ENCODE measurements at places on chromosomes 3 and 15.

- no peak for DNase-seq
Observed at GRCh38 chr3:170508839-170509238, 77.0 kb downstream of the SLC7A14 start.

DNA sequence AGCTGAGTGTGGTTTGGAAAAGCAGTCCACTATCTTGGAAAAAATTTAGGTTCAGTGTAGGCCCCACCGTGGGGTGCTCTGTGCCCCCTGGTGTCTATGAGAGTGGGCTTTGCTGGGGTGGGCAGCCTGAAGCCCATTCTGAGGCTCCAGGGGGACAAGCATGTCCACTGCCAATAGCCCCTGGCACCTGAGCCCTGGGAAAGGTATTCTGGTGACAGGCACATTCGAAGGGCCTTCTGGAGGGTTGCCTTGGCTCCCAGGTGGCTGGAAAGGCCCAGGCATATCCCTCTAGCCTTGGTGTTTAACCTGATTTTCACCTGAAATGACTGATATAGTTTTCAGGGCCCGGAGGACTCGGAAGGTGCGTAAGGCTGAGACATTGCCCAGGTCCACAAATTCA lies 36.1 kb downstream of the SCN5A start:
- DNase-seq: no peak

DNA sequence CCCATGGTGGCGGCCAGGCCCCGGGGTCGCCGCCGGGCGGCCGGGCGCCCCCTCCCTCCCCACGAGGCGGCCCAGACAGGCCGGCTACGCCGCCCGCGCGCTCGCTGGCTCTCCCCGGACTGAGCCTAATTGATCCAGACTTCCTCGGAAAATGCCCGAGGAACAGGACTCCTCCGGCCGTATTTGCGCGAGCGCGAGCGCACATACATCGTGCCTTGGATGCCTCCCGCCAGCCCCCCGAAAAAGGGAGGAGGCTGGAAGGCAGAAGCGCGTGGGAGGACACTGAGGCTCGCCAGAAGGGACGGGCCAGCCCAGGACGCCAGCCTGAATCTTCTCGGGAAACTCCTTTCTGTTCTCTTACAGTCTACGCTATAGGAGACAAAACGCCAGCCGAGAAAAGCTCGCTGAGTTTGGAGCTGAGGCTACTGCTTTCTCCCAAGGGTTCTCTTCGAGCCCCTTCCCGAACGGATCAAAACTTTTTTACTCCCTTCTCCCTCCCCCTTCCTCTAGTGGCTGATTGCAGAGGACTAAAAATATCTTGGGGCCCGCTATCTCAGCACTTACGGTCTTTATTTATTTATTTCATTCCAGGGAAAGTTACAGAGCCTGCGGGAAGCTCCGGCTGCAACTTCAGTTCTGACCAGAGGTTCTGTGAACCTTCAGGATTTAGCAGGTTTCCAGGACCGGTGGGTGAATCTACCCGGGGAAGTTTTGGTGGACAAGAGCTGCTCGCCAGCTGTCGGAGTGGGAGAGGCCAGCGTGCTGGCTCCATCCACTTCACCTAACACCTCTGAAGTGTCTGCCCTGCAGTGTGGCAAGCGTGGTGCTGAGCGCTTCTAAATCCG lies at the start of gene PDZRN3:
TSS of gene PDZRN3 (minus strand) at position 121 of the 845 bp plus-strand sequence.
- no peak for DNase-seq

DNA sequence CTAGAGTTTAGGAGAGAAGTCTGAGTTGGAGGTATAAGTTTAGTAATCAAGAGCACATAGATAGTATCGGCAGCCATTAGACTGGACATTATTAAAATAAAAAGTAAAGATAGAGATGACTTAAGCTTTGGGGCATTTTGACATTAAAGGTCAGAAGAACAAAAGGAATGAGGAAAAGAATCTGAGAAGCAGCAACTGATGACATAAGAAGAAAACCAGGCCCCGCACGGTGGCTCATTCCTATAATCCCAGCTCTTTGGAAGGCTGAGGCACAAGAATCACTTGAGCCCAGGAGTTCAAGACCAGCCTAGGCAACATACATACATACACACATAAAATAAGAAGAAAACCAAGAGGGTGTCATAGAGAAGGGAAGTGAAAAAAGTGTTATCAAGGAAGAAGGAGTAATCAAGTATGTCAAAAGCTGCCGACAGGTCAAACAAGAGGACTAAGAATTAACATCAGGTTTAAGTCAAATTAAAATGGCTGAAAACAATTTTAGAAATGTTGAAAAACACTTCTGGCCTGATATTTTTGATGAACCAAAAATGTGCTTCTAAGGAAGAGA lies 38.9 kb downstream of the ACAP2 start:
- no peak for DNase-seq

DNA sequence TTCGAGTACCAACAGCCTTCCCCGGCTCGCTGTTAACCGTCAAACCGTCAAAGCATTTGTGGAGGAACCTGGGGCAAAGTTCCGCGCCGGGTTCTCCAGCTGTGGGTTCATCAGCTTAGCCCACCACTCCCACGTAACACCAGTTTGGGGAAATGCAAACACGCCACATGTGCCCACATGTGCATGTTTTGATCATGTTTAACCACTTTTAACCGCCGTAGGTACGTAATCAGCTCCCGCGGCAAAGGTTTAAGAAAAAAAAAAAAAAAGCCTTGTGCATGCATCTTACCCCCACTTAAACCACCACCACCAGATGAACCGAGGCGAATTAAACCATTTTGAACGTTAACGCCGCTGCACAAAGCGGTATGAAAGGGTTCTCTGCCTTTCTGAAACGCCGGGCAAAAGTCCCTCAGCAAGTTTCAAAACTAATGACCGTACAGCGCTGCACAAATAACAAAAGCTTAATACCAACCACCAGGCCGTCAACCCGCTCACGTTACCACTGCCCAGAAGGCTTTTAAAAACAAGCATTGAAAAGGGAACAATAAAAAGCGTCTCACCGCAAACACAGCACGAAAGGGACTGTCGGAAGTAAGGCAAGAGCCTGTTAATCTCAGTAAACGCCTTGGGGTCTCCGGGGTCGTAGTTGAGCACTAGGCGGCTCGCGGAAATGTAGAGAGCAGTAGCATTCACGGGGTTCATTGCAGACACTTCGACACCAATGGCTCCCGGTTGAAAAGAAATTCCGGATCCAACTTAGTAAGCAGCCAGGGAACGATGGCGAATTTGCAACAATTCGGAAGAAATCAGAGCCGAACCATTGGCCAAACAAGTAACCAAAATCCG lies 1.5 kb downstream of the MSL2 start:
- DNase-seq: peak; percentile 67

GRCh38 chr3:175957427-175957826 lies 1098.3 kb downstream of the NAALADL2 start:
- DNase-seq: no peak

GRCh38 chr3:14795996-14796395 lies 22.8 kb upstream of the FGD5 start:
- DNase-seq: no peak

- DNase-seq: no peak
Observed at GRCh38 chr3:36790765-36791164, 26.4 kb upstream of the DCLK3 start.

- no peak for DNase-seq
Observed at GRCh38 chr3:14154895-14155440, 23.4 kb downstream of the XPC start.

DNA sequence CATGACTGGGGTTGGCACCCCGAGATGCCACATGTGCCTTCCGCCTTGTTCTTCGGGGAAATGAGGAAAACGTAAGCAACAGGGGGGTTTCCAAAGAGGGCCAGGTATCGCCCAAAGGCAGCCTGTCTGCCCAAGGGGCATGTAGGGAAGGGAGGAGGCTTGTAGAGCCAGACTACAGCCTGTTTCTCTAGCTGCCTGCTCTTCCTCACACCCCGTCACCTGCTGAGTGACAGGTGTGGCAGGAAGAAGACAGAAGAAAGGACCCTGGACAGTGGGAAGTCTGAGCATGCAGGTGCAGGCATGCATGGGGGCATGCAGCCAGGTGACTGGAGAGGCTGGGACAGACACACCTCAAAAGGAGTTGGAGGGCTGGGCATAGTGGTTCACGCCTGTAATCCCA lies 9.8 kb downstream of the PLA2G4E start:
- no peak for DNase-seq

- no peak for DNase-seq
Observed at GRCh38 chr15:99509686-99510461, 55.9 kb upstream of the MEF2A start.

DNA sequence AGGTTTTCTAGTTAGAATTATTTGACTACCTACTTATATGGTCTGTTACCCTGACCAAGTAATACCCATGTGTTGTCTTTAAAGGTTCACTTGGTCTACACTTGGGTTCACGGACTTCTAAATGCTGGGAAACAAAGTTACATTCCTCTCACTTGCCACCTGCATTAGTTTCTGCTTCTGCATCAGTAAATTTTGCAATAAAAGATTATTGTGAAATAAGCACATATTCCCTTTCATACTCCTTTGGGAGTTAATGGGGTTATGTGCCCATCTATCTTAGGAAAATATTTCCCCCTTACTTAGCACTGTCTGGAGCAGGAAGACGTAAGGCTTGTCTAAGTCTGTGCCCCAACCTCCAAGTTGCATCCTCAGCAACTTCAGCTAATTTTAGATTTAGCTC lies 160.7 kb downstream of the FRMD5 start:
- no peak for DNase-seq

DNA sequence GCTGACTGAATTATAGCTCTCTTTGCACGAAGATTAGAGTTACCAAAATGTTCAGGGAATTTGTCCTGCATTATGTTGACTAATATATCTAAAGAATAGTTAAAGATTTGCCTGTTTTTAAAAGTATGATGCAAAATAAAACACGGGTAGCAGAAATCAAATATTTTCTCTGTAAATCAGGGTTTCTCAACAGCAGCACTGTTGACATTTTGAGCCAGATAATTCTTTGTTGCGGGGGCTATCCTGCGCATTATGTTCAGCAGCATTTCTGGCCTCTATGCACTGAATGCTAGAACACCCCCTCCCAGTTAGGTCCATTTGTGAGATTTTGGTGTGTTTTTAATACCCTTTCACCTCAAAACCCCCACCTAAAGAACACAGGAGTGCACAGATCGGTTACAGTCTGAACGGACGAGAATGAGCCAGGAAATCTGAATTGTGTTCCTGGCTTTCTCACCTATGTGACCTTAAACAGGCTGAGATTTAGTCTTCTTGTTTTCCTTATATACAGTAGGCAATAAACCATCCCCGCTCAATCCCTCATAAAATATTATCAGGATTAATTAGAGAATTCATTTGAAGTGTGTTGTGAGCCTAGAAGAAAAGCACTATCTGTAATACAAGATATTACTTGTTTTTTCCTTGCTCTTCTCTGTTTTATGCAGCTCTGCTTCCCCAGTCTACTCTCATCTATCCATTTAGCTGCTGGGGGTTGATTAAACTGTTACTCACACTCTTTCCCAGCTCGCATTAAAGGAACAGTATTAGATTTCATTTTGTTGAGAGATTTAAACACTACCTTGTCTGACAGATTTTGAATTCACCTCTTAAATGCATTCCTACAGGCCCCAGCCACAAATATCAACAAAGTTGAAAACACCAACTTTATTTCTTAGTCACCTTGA lies 247.5 kb upstream of the GOLIM4 start:
- no peak for DNase-seq

DNA sequence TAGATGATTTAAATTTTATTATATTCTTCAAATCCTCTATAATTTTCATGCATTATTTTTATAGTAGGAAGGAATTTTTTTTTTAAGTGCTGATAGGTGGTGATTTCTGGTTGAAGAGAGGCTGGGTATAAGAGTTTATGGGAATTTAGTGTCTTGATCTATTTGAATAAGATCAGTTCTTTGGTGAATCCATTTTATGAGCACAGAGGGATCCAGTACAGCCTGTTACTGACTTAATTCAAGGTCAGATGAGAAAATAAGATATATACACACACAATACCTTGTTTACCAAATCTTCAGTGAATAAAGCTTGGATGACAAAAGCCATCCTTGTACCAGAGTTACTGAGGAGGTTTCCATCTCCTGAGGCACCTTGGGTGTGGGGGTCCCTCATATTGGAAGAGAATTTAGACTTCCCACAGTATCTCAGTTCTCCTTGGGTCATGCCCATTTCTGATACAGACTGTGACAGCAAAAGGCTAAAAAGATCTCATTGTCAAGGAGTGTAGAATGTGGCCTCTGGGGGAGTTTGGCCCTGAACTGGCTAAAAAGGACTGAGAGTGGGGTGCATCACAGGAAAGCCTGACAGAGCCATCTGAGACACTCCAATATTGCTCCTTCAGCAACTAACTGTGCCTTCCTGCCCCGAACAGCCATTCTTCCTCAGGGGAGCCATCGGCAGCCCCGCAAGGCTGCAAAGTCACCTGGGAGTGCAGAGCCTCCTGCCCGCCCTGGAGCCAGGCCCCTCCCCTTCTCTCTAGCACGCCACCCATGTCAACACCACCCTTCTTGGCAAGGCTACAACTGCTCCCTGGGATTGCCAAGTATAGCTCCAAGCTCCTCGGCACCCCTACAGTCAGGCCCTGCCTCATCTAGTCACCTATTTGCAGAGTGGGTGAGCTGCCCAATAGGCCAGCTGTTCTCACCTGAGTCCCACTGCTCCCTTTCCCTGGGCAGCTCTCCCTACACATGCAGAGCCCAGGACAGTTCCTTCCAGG lies 43.1 kb upstream of the HACD2 start:
- no peak for DNase-seq

GRCh38 chr3:175732017-175732416 lies 872.9 kb downstream of the NAALADL2 start:
- no peak for DNase-seq

DNA sequence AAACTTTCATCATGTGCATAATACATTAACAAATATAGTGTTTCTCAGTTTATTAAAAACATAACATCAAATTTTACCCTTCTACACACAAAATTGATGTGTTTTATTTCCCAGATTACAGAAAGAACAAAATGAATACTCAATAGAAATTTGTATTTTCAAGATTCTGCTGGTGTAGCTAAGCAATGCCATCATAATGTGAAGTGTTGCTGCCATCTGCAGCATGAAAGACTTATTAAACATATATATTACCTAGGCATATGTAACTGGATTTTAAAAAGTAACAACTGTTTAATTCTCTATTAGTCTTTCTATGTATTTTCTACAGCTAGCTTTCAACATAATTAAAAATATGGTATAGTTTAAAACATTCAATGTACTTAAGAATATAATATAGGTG lies 27.5 kb downstream of the PLSCR5 start:
- no peak for DNase-seq
